ENCODE measurements at places on chromosomes 4 and X.

GRCh38 chr4:139589336-139590018 is 33.5 kb upstream of the SETD7 start:
- DNase-seq = no peak

DNA sequence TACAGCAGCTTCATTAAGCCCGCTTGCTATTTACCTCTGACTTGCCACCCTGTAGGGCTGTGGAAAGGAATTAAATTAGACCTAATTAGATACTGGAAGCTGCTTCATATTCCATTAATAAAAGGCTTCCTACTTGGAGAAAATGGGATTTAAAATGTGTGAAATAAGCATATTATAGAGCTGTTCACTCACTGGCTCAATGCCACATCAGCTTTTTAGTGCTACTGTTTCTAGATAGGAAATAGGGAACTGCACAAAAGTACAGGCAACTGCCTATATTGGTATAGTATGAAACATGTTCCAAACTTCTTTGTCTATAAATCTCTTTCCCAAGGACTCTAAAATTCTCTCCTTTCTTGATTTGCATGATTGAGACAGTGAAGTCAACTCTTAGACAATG is 407.9 kb upstream of the AADAT start:
- DNase-seq = no peak

- no peak for DNase-seq
Observed at GRCh38 chr4:70678383-70678999, 9.8 kb upstream of the UTP3 start.

- DNase-seq = no peak
Observed at GRCh38 chr4:108313546-108314339, 145.0 kb upstream of the LEF1 start.

DNA sequence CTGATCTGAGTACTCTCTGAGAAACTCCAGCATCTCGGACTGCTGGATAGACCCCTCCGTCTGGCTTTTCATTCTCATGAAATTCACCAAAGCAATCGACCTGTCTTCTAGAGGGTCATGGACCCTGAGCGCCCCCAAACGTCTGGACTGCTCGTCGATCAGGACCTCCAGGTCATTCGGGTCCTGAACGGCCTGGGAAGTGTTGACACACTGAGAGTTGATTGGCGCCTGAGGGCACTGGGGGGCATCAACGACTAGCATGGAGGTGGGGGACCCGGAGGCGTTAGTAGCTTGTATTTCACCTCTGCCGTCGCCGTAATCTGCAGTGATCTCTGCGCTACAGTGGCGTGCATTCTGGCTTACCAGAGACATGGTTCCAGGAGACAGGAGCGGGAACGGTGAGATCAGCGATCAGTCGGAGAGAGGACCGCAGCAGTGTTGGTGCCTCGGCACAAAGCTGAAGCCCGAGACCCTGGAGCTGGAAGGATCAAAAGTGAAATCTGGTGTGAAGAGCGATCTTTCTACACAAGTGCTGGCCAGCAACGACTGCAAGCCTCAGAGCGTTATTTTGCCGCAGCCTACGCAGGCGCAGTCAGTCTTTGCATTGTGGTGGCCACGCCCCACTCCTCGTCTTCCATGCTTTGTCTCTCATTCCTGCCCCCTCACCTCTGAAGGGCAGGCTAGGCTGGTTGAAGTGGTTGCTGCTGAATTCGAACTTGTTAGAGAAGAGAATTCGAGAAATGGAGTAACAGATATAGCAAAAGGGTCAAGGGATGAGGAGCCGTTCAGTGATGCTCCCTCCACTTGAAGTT is at the start of gene MAGEE2:
MAGEE2 (minus strand) TSS at position 575 of the 812 bp plus-strand sequence; CDS start at position 372, 203 bp downstream.
- DNase-seq = no peak
